ENCODE measurements at places on chromosomes 2 and 18. TPM values are rescaled to one million over a fixed set of nuclear protein-coding genes. Genes with fewer than 3 reads are reported as not detected.

DNA sequence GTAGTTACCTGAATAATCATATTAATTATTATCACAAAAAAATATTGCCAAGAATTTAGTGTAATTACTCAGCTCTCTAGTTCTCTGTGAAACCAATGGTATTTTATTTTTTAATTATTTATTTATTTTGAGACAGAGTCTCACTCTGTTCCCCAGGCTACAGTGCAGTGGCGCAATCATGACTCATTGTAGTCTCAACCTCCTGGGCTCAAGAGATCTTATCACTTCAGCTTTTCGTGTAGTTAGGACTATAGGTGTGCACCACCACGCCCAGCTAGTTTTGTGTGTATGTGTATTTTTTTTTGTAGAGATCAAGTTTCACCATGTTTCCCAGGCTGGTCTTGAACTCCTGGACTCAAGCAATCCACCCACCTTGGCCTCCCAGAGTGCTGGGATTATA lies 440.4 kb upstream of the CDH20 start:
- no peaks in the 10 kb centered on the region for H3K27me3 ChIP-seq
- H3K4me1 ChIP-seq, result no peaks in the 10 kb centered on the region
- H3K4me3 ChIP-seq, result no peak overlapping the region

GRCh38 chr2:105544591-105545377 lies 145.9 kb upstream of the FHL2 start:
- peaks cover 3% of the 10 kb centered on the region for H3K27me3 ChIP-seq
- DNase-seq, result no peak
- H3K36me3 ChIP-seq, result no peaks in the 10 kb centered on the region
- H3K27ac ChIP-seq, result no peak overlapping the region

DNA sequence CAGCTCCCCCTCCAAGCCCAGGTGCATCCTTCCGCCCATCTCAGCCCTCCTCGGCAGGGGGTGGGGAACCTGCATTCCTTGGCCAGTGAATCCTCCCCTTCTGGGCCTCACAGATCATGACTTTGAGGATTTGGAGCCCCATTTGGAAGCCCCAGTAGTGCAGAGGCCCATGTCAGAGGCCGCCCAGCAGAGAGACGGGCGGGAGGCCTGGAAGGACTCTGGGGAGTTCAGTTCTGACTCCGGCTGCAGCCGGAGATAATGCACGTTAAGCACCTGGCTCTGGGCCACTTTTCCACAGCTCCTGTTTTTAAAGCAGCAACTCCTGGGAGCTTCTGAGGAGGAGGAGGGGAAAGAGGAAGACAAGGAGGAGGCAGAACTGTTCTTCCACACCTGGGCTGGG lies 14.9 kb downstream of the ATOH8 start:
- peaks cover 30% of the 10 kb centered on the region for H3K36me3 ChIP-seq
- H3K4me1 ChIP-seq, result peaks cover 92% of the 10 kb centered on the region
- no peak overlapping the region for H3K27ac ChIP-seq

DNA sequence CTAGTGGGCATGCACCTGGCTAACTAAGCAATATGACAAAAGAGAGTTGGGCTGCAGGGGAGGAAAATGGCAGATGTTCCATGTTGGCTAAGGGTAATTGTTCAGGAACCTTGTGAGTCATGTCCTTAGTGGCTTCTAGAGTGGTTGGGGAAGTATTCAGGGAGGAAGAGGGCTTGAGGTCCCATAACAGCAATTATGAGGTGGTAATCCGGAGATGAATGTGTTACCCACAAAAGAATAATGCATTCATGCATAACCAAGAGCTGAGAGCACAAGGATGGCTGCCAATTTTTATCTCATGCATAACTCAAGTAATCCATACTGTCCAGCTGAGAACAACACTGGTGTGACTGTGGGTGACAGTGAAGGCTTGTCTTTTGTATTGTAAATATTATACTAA lies 42.9 kb downstream of the TMEFF2 start:
- H3K27me3 ChIP-seq, result no peaks in the 10 kb centered on the region
- no peak overlapping the region for H3K4me3 ChIP-seq
- no peak overlapping the region for H3K27ac ChIP-seq
- peaks cover 6% of the 10 kb centered on the region for H3K4me1 ChIP-seq

The IL1RL2 gene
- total RNA-seq, result 0.27 TPM

DNA sequence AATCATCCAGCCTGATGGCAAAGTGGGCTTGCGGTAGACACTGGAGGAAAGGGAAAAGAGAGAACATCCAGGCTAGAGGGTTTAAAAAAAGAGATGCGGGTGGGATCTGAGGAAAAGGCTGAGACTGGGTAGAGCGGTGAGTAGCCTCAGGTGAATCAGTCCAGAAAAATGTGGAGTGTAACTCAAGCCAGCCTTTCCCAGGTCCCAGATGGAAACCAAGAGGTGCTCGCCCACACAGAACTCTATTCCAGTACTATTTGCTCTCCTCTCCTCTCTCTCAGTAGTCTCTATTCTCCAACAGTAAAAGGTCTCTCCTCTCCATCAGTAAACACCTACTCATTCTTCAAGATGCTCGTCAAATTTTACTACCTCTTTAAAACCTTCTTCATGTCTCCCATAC lies 38.3 kb upstream of the NRP2 start:
- no peaks in the 10 kb centered on the region for H3K27me3 ChIP-seq
- H3K4me1 ChIP-seq, result peaks cover 3% of the 10 kb centered on the region
- DNase-seq, result no peak
- H3K4me3 ChIP-seq, result no peak overlapping the region

DNA sequence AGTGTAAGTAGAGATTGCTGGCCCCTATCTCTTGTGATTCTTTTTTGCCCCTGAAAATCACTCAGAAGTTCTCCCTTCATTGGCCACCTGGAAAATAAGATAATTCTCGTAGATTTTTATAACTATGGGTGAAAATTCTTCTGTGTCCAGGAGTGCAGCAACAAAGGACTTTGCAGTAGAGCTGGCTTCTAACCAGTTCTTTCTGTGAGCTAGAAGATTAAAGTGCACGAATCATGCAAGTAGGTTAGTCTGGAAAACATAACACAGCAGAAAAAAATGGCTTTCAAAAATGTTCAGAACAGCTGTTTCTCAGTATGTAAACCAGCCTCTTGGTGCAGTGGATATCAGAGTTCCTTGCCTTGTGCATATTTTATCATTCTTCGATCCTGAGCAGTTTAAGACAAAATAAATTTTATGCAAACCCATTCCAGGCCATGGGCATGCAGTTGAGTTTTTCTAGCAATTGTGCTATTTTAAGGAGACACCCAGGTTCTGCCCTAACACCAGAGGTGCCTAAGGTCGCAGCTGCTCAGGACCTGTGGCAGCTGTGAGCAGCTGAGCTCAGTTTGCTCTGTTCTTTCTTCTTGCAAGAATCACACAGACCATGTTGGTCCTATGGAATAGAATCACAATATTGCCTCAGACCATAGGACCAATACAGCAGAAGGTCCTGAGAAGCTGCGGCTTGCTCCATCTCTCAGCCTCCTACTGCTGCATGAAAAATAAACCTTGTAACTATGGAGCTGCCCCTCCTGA lies 80.9 kb upstream of the BCL2L11 start:
- no peak overlapping the region for H3K27ac ChIP-seq
- DNase-seq, result no peak
- H3K4me1 ChIP-seq, result no peaks in the 10 kb centered on the region
- no peak overlapping the region for H3K4me3 ChIP-seq

- H3K36me3 ChIP-seq, result no peaks in the 10 kb centered on the region
- no peak overlapping the region for H3K4me3 ChIP-seq
- H3K27me3 ChIP-seq, result no peaks in the 10 kb centered on the region
- H3K27ac ChIP-seq, result no peak overlapping the region
- H3K4me1 ChIP-seq, result no peaks in the 10 kb centered on the region
- DNase-seq, result peak; percentile 38
Measured at GRCh38 chr2:141714496-141714895, 416.3 kb downstream of the LRP1B start.

The RNF144A gene
- total RNA-seq, result 22.6 TPM

DNA sequence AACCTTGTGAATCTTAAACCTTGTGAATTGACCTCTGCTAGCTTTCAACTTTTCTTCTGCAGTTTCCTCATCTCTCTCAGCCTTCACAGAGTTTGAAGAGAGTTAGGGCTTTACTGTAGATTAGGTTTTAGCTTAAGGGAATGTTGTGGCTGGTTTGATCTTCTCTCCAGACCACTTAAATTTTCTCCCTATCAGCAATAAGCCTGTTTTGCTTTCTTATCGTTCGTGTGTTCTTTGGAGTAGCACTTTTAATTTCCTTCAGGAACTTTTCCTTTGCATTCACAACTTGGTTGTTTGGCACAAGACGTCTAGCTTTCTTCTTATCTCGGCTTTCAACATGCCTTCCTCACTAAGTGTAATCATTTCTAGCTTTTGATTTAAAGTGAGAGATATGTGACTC lies 2.8 kb upstream of the CDCA7 start:
- no peak overlapping the region for H3K27ac ChIP-seq
- H3K4me3 ChIP-seq, result no peak overlapping the region
- H3K4me1 ChIP-seq, result peaks cover 13% of the 10 kb centered on the region

- DNase-seq, result peak; percentile 4
- no peaks in the 10 kb centered on the region for H3K36me3 ChIP-seq
- no peak overlapping the region for H3K4me3 ChIP-seq
Measured at GRCh38 chr2:155250800-155251199, 552.3 kb downstream of the KCNJ3 start.

The TAF1B gene
- 12.9 TPM for total RNA-seq

- no peak overlapping the region for H3K4me3 ChIP-seq
- no peaks in the 10 kb centered on the region for H3K27me3 ChIP-seq
- H3K27ac ChIP-seq, result no peak overlapping the region
- no peaks in the 10 kb centered on the region for H3K4me1 ChIP-seq
- no peak for DNase-seq
Measured at GRCh38 chr2:132460781-132461180, 44.2 kb downstream of the GPR39 start.

DNA sequence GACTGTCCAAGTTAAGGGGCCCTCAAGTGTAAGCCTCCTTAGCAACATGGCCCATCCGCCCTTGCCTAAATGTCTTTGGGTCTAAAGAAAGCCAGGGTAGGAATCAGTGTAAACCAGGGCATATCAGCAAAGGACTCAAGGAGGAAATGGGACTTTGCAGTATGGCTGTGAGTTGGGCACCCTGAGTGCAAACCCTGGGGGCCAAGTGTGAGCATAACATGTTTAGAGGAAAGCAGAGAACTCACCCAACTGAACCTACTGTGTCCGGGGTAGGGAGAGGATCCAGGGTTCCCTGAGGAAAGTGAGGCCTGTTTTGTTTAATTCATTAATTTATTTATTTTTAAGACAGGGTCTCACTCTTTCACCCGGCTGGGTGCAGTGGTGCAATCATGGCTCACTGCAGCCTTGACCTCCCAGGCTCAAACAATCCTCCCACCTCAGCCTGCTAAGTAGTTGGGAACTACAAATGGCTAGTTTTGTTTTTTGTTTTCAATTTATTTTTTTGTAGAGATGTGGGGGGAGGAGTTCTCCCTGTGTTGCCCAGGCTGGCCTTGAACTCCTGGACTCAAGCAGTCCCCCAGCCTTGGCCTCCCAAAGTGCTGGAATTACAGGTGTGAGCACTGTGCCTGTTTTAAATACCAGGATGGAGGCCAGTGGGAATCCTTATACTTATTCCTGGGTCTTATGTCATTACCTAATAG lies 51.0 kb upstream of the ACTR3 start:
- no peak overlapping the region for H3K27ac ChIP-seq
- no peak for DNase-seq
- H3K4me3 ChIP-seq, result no peak overlapping the region
- H3K27me3 ChIP-seq, result no peaks in the 10 kb centered on the region

The SERPINB7 gene
- total RNA-seq, result not detected

The CRYGD gene
- not detected for total RNA-seq

Measured in muscle of leg (tissue), 16 donors.